NCI-H2171 (cell line): ENCODE measurements at places on chromosomes 3 and 15.

DNA sequence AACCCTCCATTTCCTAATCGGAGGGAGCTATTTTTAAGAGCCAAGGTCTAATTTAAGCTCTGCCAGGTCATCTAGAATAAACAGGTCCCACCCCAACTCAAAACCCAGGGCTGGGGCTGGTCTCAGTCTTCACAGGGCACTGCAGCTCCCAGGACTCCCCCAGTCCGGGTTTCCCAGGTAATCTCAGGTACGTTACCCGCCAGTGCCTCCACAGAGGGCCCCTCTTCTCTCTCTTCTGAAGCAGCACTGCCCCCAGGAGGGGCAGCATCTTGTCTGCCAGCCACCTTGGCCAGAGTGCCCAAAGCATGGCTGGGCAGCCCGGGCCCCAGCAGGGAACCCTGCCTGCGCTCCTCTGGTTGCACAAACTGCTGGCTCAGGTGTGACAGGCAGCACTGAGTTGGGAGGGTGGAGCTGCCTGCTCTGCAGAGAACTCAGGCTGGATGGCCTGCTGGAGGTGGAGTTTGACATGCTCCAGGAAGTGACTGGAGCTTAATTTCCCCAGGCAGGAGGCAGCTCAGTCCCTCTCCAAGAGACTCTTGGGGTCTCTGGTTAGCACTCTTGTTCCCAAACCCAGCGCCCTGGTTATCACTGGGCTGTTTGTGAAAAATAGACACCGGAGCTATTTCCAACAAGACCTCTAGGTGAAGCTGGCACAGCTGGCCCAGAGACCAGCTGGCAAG, at the start of gene PLA2G4F:
TSS of gene PLA2G4F (minus strand) at position 394 of the 680 bp plus-strand sequence. CDS start at position 307, 87 bp downstream.
- DNase-seq, result no peak

- DNase-seq, result no peak
These were observed 2.9 kb downstream of the THBS1 start for GRCh38 chr15:39583596-39584265.

DNA sequence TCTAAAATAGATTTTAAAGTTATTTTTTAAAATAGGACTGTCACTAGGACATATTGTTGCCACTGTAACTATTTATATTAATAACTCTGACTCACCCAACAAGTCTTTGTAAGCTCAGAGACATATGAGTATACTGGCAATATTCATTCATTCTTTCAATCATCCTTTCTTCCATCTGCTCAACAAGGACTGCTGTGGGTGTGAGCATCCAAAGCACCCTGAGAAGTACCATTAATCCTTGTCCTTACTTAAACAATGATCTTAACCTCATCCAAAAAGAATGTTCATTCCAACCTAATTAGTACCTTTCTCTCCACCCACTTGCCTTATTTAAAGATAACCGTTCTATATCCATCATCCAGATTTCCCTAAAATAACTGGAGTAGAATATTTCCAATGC, 94.2 kb upstream of the PPP2R3A start:
- no peak for DNase-seq

DNA sequence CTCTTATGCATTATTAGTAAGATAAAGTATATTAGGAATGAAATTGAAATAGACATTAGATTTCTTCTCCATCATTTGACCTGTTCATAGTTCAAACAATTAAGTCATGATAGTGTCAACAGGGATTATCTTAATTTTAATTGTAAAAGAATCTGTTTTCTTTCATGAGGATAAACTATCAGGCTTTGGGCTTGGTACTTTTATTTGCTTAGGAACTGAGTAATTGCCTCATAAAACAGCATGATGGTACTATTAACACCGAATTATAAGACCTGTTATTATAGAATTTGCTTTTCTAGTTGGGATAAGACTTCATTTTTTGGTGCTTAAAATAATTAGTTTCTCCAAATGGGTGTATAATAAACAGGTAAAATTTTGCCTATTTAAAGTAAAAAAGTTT, 71.8 kb downstream of the FNDC3B start:
- DNase-seq, result no peak

DNA sequence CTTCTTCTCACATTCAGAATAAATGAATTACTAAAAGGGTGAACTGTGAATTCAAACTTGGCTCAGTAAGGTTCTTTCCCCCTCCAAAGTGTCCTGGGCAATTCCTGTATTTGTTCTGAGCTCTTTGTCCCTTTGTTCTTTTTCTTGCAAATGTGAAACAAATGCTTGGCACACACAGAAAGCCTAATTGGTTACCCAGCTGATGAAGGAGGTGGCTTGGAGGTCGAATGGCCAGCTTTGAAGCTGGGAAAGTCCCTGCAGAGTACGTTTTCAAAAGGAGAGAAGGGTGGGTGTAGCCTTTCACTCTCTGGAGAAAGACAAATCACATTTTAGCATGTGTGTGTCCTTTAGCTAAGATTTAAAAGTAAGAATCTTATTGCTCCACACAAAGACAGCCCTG, 154.4 kb downstream of the PEX5L start:
- DNase-seq, result no peak
